Stimulated activated CD8-positive, alpha-beta memory T cell treated with anti-CD3 and anti-CD28 coated beads, Interleukin-4, amount 100 ng/mL, for 1 hour (primary cell): ENCODE measurements at places on chromosomes 1 and 21.
A peak's percentile ranks its signal among the peaks of the same experiment; 100 is the strongest.

DNA sequence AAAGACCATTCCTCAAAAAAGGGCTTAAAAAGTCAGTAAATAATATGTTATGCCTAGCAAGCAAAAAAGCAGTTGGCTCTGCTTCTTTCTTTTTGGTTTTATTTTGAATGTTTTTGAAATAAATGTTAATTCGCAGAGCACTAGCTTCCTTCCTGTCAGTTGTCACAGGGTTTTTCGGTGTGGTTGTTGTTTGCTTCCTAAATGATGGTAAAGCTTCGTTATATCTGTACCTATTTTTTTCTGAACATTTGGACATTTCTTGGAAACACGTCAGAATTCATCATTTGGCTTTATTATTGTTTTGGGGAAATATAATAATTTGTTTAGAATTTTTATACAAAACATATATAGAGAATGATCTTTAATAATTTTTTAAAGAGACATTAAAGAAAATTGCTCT is 351.9 kb upstream of the SGIP1 start:
- DNase-seq = no peak

DNA sequence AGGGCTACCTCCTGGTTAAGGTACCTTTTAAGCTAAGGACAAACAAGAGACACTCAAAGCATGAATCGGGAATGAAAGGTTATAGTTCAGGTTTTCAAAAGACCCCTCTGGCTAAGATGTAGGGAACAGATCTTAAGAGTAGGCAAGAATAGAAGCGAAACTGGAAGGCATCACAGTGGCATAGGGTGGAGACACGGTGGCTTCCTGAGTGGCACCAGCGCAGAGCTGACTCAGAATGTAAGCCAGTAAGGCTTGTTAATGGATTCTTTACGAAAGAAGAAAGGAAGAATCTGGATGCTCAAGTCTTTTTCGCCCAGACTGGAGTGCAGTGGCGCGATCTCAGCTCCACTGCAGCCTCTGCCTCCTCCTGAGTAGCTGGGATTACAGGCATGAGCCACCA is 21.2 kb downstream of the PADI6 start:
- no peak for DNase-seq

- DNase-seq = no peak
Measured at GRCh38 chr1:82321794-82322193, 521.1 kb downstream of the ADGRL2 start.

DNA sequence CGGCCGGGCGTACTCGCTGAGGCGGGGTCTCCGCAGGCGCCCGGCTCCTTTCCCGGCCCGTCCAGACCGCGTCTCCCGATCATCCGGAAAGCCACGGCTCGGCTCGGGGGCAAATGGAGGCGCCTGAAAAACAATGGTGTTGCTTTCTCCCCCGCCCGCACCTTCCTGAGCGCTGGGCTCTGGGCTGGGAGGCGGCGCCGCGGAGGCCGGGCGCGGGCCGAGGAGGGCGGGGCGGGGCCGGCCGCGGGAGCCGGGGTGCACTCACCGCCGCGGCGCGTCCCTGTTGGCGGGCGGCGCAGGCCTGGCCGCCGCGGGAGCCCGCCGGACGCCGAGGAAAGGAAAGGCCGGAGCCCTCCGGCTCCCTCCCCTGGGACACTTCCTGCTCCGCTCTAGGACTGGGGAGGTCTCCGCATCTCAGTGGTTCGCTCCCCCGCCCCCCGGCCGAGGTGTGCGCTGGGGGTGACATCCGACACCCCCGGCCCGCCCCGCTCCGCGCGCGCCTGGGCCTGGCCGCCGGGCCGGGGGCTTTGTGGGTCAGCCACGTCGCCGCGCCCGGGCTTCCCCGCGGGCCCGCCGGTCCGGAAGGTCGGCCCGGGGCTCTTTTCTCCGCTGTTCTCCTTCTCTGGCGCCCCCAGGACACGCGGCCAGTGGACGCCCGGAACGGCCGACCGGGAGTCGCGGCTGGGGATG is at the start of gene ZNF496:
Gene ZNF496 (minus strand): TSS at position 343 of the 690 bp plus-strand sequence. CDS start 2,289 bp downstream, outside the sequence.
- DNase-seq = no peak

GRCh38 chr1:222634180-222635013 is 16.5 kb downstream of the MIA3 start:
- DNase-seq = peak; percentile 44

GRCh38 chr1:211492511-211493132 is 660 bp upstream of the RD3 start:
- DNase-seq = no peak

DNA sequence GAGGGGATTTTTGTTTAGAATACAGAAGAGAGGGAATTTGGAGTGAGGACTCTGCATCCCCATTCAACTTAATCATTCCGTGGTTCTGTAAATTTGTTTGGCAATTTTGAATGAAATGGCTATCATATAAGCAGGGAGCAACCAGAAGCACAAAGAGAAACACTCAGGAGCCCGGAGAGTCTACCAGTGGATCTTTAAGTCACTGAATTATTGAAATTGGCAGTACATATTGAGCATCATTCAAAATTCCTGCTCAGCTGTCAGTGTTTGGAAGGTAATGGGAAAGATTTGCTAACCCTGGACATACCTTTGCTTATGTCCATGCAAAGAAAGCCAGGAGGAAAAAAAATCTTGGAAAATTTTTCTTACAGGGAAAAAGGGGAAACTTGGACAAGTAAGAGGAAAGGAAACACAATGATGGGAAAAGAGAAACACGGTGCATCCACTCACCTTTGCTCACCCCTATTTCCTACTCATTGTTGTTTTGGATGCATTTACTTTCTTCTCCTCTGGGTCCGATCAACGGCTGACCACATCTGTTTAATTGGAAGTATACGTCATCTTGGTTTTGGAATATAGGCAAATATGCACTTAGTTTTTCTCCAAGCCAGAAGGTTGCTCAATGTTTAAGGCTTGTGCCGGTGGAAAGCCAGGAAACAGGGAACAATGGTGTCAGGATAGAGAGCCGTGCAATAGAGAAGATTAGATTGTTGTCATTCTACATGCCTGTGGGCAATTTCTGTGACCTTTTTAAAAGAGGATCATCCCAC is 243.0 kb upstream of the LYPLAL1 start:
- DNase-seq = no peak

DNA sequence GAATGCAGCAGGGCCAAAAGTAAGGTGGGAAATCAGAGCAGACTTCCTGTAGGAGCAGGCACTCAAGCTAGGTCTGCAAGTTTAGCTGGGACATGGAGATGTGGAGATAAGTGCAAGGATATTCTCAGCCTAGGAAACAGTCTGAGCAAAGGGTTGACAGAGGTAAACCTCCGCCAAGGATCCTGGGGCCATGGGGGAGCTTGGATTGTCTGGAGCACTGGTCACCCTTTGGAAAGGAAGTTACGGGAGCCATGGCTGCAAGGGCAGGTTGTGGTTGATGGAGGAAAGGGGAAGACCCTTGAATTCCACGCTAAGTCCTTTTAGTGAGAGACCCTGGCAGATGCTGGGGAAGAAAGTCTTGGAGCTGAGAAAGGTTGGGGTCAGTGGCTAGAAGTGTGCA is 150.9 kb downstream of the PTPRU start:
- no peak for DNase-seq

DNA sequence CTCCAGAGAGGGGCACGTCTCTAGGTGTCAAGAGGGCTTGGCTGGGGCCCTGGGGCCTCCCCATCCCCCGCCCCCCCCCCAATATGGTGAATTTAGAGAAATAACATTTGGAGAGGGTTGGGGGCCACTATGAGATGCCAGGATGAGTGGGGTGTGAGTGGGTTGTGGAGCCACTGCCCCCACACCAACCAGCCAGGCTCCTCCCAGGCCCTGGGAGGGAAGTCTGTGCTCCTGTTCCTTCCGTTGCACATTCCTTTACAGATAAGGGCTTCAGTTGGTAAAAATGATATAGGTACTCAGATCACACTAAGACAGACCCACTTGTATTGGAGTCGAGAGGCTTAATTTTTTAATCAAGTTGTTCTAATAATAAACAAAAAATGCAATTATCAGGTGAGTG is 585 bp upstream of the PLEKHA6 start:
- DNase-seq = no peak

DNA sequence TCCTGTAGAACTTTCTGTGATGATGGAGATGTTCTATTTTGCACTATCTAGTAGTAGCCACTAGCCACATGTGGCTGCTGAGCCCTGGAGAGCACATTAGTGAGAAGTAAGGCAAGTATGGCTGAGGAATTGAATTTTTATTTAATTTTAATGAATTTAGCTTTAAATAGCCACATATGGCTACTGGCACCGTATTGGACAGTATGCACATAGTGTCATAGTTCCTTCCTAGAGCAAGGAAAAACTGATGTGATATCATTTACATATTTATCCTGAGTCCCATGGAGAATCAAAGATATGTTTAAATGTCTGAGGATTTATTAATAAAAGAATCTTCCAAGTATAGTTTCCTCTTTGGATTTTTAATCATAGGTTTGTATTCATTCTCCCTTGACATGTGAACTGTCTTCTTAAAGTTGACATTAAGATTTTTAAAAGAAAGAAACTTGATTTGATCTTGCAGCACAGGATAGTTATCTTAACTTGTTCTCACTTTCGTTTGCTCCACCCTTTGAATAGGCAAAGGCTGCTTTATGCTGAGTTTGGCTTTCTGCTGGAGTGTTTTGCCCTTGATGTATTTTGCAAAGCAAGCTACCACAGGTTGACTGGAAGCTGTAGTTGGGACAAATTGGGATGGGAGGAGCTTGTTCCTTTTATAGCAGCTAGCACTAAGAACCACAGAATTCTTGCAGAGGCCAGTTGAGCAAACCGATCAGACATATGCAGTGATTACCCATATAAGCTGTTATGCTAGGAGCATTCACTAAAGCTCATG is 129.7 kb downstream of the VPS13D start:
- no peak for DNase-seq

- no peak for DNase-seq
Measured at GRCh38 chr1:160706526-160707235, 4.9 kb downstream of the CD48 start.

DNA sequence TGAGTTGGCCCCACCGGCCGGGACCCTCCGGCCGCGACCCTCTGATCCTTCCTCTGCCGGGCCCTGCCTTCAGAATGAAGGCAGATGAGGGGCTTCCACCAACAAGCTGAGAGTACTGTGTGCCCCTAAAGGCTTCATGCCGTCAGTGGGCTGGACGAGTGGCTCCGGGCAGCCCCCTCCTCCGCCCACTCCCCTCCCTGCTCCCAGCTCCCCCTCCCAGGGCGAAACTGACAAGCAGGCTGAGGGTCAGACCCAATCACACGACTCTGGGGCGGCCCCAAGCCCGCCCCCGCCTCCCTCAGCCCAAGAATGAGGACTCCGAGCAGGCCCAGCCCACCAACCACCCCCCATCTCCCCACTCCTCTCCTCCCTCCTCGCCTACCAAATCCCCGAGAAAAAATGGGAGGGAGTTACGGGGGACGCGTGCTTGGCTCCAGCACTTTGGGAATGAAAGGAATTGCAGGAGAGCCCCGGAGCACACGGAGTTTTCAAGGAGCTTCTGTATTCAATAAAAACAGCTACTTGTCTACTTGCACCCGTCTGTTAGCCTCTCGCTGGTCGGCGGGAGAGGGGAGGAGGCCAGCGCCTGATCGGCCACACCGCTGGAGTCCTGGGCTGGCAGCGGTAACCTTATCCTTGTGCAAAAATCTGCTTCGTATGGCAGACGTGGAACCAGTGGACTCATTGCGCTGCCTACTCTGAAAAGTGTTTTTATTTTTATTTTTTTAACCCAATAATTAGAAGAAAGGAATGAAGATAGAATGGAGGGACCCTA is at the start of gene COL11A1:
Gene COL11A1 (minus strand): TSS at position 147 of the 775 bp plus-strand sequence. CDS start 344 bp downstream, outside the sequence.
- no peak for DNase-seq

GRCh38 chr1:214418391-214418790 is 133.0 kb downstream of the PTPN14 start:
- no peak for DNase-seq

- DNase-seq = no peak
Measured at GRCh38 chr21:38712071-38712470, 93.7 kb upstream of the ETS2 start.

DNA sequence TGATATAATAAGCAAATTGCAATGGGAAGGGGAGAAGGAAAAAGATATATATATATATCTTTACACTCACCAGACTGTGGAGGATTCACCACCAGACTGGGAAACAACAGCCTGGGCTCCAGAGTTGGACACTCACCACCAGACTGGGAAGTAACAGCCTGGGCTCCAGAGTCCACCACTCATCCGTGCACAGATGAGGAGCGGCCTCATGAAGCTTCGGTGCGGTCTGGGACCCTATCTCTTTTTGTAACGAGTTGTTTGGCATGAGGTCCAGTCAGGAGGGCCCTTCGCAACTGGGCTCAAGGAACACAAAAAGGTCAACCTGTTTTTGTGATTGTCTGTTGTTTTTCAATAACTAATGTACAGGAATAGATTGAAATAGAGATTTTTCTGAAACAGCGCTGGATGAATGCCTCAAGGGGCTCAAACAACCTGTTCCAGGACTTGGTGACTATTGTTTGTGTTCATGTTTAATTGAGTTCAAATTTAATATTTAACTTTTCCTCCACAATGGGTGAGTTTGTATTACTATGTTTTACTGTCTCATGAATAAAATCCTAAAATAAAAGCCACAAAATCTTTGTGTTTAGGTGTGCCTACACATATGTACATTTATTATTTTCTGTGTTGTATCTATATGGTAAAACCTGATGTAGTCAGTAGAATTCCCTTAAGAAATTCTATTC is 40.1 kb downstream of the S100A10 start:
- no peak for DNase-seq

- no peak for DNase-seq
Measured at GRCh38 chr1:5492846-5493245, 499.4 kb downstream of the NPHP4 start.

GRCh38 chr1:69527273-69527672 is 40.4 kb upstream of the LRRC7 start:
- no peak for DNase-seq

DNA sequence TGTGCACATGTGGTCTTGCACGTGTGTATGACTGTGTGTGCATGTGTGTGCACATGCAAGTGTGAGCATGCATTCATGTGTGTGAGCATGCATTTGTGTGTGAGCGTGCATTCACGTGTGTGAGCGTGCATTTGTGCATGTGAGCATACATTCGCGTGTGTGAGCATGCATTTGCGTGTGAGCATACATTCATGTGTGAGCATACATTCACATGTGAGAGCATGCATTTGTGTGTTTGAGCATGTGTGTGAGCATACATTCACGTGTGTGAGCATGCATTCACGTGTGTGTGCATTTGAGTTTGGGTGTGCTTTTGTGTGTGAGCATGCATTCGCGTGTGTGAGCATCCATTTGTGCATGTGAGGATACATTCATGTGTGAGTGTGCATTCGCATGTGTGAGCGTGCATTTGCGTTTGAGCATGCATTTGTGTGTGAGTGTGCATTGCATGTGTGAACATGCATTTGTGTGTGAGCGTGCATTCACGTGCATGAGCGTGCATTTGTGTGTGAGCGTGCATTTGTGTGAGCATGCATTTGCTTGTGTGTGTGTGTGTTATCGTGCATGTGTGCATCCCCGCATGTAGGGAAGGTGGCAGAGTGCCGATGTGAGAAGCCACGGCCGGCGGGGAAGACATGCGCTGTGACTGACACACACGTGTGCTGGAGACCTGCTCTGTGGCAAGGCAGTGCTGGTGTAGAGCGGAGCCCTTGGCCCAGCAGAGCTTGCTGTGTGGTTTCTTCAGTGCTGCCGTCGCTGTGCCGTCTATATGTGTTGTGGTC is 18.2 kb downstream of the ITGB2 start:
- DNase-seq = no peak
